Activated T-cell treated with anti-CD3 and anti-CD28 coated beads, Interleukin-2, amount 50 U/mL, for 24 hours (primary cell): ENCODE measurements at places on chromosomes 1 and 21.

DNA sequence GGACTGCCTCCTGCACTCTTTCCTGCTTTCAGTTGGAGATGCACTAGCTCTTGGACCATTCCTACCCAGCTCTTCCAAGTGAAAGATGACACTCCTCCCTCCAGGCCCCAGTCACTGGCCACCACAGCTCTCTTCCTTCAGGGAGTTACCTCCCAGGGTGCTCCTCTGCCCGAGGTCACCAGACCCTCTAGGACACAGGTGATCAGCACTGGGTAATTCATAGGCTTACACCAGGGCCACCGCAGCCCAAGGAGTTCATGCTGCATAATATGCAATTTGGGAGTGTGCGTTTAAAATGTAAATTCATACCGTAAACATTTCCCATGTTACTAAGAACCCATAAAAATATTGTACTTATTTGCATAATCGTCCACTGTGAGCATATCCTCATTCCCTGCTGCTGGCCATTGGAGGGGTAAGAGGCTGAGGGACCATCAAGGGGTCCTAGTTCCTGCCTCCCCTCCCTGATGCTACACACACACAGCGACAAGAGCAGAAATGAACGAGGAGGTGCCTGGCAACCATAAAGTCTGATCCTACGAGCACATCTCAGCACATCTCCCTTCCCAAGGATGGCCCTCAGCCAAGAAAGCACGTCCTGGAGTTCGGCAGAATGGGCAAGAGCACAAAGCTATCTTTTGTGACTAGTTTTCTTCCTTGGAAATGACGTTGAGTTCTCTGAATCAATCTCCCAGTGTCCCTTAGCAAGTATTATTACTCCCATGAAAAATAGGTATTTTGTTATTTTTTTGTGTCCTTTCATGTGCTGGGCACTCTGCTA is 222.9 kb upstream of the RAB4A start:
- peak; percentile 5 for DNase-seq

GRCh38 chr1:114009393-114009792 is 30.1 kb downstream of the OLFML3 start:
- no peak for DNase-seq

DNA sequence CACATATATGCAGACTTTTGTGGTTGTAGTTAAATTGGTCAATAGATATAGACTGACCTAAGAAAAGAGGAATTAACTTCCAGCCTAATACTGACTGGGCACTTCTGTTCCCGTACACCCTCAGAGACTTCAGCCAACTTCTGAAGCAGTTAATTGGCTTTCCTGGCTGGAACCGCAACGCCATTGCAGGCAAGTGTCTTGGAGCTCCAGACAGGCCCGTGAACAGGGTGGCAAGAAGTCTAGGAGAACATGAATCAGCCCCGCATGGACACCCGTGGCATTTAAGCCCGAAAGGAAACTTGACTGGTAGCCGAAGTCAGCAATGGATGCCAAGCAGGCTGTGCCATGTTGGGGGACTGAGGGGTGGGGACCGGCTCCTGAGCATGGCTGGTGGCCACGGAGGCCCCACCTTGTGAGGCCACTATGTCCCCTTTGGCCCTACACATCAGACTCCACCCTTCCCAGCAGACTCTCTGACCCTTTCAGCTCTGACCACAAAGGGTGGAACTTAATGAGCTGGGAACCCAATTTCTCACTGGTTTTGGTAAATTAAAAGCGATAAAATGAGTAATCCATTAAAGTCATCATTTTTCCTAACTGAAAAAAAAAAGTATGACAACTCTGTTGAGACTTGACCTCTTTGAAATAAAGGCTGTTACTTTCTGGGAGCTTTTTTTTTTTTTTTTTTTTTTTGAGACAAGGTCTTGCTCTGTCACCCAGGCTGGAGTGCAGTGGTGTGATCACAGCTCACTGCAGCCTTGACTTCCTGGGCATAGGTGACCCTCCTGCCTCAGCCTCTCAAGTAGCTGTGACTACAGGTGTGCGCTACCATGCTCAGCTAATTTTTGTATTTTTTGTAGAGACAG is 54.1 kb downstream of the RUNX1 start:
- no peak for DNase-seq

DNA sequence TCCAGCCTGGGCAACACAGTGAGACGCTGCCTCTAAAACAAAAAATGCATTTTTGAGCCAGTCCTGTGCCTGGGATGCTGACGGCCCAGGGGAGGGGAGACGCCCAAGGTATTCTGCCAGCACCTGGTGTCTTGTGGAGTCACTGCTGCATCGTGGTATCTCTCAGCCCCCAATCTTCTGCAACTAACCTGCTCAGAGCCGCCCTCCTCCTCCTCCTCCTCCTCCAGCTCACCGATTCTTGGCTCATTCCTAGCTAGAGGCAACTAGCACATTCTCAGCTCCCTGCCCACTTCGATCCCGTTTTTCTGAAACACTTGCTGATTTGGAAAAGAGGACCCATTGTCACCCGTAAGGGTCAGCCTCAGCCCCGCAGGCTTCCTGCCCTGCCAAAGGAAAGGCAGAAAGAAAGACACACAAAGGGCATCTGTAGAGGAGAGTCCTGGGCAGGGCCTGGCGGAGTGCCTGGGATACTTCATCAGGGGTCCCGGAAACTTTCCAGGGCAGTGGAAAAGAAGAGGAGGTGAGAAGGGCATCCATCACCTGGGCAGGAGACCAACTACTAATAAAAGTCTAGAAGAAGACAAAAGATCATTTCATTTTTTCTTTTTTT is 20.7 kb downstream of the GPR157 start:
- no peak for DNase-seq

GRCh38 chr1:172326136-172326535 is 94.3 kb upstream of the C1orf105 start:
- DNase-seq, result no peak

DNA sequence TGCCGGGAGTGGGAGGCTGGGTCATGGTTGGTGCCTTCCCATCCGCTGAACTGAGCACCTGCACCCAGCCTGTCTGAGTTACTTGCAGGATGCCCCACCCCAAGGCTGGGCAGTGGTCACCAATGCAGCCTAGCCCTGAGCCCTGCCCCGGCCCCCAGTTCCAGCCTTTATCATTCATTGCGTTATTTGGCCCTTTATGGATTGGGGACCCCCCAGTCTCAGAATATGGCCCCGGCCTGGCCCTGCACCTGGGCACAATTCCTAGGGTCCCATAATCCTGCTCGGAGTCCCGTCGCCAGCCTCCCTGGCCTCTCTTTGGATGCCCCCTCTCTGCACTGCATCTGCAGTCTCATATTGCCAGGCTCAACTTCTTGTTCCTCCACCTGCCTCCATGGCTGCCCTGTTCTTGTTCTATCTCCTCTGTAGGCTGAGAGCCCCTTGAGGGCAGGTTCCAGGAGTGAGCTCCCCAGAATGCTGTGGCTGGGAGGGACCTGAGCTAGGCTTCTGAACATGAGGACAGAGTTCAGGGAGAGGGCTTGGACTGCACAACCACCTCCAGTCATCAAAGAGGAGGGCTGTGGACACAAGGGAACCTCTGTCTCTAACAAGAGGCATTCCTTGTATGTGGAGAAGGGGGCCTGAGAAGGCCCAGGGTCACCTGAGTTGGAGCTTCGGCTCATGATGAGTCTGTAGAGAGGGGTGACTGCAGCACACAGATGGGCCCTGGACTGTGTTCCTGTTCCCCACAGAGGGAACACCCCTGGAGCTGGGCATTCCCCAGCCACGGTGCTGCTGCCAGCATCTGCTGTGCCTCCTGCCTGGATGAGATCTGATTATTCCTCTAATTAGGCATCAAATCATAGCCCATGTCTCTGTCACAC is 1.1 kb upstream of the KNCN start:
- no peak for DNase-seq

- no peak for DNase-seq
Observed at GRCh38 chr1:180494370-180494769, 8.0 kb downstream of the ACBD6 start.

DNA sequence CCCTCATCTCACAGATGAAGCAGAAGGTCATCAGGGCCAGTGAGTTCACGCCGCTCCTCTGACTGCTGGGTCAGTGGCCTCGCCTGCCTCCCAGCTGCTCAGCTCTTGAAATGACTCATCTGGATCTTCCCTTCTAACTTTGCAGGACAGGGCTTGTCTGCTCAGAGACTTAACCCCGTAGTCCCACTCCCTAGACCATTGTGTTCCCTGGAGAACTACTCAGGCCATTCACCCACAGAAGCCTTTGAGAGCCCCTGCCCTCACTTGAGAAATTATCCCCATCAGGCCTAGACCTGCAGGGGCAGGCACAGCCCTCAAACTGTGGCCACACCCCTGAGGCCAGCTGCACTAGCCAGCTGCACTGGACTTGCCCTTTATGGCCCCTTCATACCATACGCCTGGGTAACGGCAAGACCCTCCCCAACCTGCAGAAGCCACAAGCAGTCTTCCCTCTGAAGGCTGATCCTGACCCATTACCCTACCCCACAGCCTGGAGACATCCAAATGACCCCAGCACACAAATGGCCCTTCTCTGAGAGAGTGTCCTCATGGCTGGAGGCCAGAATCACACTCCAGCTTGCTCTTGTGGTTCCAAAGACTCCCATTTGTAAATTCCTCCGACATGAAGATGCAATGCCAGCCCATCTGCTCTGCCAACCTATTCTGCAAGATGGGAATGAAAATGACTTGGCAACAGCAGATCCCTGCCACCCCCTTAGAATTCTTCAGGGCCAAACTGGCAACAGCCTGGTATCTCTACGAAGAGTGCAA is 33.2 kb downstream of the RCSD1 start:
- DNase-seq, result no peak

GRCh38 chr1:214702556-214702955 is 99.6 kb downstream of the CENPF start:
- DNase-seq, result no peak

DNA sequence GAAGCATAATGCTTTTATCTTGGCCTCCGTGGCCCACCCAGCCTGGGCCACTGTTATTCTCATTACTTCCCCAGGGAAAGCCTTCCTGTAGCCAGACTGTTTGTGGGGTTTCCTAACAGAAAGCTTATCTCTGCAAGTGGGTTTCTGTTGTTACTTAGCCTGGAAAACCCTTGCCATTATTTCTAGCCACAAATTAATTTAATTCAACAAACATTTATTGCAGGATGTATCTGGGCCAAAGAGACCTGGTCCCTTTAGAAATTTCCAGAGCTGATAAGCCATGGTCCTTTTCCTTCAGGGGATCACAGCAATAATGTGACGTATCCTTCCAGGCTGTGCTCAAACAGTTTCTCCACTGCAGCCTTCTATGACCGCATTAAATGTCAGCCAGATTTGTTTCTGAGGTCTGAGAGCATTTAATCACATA is 20.9 kb downstream of the TNN start:
- DNase-seq, result no peak

DNA sequence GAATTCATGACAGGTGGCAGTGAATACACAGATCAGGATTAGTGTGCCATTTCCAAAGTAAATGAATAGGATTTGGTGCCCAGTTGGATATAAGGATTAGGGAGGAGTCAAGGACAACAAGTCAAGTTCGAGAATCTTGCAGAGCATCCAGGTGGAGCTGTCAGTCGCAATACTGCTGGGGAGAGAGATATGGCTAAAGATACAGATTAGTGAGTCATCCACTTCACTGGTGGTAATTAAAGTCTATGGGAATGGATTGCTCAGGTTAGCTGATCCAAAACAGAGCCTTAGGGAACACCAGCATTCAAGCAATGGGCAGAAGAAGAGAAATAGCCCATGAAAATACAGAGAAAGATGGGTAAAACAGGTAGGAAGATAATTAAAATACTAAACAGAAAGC is 26.8 kb downstream of the BCAS2 start:
- no peak for DNase-seq

- DNase-seq, result no peak
Observed at GRCh38 chr21:32537569-32537881, 47.8 kb downstream of the TCP10L start.

- no peak for DNase-seq
Observed at GRCh38 chr1:109163551-109163950, 49.6 kb downstream of the ELAPOR1 start.

DNA sequence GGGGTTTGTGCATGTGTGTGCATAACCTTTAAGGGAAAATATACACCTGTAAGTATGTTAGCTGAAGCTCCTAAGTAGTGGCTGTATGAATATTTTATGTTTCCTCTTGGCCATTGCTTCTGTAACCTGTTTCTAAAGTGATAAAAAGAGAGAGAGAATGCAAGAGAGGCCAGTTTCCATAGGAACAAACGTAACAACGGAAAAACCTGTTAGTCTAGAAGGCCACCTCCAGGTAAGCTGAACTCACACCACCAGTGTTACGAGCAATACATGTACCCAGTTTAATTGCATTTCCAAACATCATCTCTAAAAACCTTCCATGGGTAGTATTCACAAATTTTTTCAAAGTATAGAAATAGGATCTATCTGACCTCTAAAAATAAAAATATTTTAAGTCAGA is 63.1 kb downstream of the PLPPR4 start:
- no peak for DNase-seq

DNA sequence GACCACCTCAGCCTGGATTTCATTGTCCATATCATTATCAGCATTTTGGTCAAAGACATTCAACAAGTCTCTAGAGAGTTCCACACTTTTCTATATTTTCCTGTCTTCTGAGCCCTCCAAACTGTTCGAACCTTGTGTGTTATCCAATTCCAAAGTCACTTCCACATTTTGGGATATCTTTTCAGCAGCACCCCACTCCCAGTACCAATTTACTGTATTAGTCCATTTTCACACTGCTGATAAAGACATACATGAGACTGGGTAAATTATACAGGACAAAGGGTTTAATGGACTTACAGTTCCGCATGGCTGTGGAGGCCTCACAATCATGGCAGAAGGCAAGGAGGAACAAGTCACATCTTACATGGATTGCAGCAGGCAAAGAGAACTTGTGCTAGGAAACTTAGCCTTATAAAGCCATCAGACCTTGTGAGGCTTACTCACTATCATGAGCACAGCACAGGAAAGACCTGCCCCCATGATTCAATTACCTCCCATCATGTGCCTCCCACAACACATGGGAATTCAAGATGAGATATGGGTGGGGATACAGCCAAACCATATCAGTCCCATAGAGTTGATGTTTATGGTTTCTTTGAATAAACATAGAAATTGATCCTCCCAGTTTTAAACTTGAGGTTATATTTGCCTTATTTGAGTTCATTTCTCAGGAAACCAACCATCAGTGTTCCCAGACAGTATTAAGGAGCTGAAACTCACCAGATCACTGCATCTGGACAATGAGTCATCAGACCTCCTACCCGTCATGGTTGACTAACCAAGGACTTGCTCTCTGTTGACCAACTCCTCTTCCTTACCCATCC is 322.7 kb upstream of the DUSP10 start:
- no peak for DNase-seq

- no peak for DNase-seq
Observed at GRCh38 chr1:74328851-74329250, 93.7 kb downstream of the TNNI3K start.

- DNase-seq, result no peak
Observed at GRCh38 chr21:32929633-32930038, 96.1 kb upstream of the OLIG2 start.
